ENCODE measurements at places on chromosomes 4 and X. TPM values are rescaled to one million over a fixed set of nuclear protein-coding genes. Genes with fewer than 3 reads are reported as not detected.

Gene TNMD
- total RNA-seq = not detected

Gene FMR1NB
- not detected for total RNA-seq

Gene AMTN
- total RNA-seq = not detected

Gene HSPA4L
- 4.0 TPM for total RNA-seq

Gene ASB11
- total RNA-seq = not detected

Gene SPANXB1
- total RNA-seq = not detected

Gene TEX13B
- not detected for total RNA-seq

Gene MAGEA4
- total RNA-seq = not detected

Measured in smooth muscle cell of bladder (primary cell).